ENCODE measurements at places on chromosomes 5 and 9.
A peak's percentile ranks its signal among the peaks of the same experiment; 100 is the strongest.

- DNase-seq = no peak
Measured at GRCh38 chr5:142445266-142445665, 120.4 kb upstream of the SPRY4 start.

DNA sequence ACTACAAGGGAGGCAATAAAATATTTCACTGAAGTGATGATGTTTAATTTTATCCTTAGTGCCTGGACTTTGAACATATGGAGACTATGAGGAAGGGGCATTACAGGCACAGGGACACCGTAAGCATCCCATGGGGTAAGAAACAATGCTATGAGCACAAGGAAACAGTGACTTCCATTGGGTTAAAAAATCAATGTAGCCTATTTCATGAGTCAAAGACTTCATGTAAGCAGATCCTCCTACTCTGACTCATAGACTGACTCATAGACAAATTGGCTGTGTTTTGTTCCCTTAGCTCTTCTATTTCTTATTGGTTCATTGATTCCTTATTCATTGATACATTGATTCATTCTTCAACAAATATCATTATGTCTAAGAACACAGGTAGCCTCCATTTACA lies 351.0 kb downstream of the PRELID2 start:
- peak; percentile 80 for DNase-seq

- peak; percentile 56 for DNase-seq
Measured at GRCh38 chr5:131521252-131521651, 113.8 kb downstream of the RAPGEF6 start.

DNA sequence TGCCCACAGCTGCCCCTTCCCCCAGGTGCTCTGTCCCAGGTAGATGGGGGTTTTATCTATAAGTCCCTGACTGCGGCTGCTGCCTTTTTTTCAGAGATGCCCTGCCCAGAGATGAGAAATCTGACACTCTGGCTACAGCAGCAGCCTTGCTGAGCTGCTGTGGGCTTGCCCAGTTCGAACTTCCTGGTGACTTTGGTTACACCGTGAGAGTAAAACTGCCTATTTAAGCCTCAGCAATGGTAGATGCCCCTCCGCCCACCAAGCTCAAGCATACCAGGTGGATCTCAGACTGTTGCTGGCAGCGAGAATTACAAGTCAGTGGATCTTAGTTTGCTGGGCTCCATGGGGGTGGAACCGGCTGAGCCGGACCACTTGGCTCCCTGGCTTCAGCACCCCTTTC lies 56.8 kb downstream of the MINAR2 start:
- no peak for DNase-seq

GRCh38 chr5:156109317-156110023 lies 217.5 kb upstream of the SGCD start:
- no peak for DNase-seq

DNA sequence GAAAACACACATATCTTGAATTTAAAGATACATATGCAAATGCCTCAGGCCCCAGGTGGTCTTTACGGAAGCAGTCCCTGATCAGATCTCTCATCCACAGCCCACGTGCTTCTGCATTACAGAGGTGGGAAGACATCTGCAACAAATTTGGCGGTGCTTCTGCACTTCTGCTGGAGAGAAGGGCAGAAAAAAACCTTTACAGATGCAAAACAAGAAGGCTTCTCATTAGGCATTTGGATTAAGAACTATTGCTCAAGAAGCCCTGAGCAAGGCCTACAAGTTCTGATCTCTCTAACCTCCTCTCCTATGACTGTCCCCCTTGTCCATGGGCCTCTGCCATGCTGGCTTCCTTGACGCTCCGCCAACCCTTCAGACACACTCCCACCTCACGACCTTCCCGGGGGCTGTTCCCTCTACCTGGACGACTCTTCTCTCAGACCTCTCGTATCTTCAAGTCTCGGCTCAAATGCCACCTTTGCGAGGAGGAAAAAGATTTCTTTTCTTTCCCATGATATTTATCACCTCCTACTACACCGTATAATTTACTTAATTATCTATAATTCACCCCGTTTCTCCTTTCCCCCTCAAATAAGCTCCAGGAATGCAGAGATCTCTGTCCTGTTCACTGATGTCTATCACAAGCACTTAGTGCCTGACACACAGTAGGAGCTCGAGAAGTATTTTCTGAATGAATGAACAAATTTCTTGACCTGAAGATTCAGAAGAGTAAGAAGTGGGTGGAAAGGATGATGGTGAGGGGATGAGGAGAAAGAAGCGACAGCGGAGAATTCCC lies 1.1 kb downstream of the MTMR12 start:
- peak; percentile 18 for DNase-seq

GRCh38 chr5:169347786-169348185 lies 46.8 kb upstream of the SLIT3 start:
- DNase-seq = peak; percentile 77

DNA sequence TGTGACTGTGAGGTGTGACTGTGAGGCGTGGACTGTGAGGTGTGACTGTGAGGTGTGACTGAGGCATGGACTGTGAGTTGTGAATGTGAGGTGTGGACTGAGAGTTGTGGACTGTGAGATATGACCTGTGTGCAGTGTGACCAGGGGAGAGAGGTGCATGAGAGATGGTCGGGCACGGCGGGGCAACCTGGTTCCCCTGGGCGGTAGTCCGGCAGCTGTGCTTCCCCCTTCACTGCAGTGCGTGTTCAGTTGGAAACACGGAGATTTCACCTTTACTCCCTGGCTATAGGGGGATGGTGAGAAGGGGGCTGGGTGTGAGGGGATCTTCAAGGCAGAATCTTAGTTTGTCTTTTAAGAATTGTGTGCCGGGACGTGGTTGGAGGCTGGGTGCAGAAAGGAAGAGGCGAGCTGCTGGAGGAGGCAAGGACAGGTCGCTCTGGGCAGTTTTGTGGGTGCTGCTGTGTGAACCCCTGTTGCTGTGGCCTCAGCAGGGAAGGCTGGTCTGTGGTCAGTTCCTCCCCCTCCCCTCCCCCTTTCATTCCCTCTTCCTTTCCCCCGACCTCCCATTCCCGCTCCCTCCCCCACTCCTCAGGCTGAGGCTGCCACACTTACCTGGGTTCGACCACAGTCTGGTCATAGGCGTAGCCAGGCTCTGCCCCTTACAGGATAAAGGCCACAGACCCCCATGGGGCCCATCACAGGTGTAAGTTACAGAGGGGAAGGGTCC lies 39.3 kb downstream of the CEP72 start:
- DNase-seq = no peak

DNA sequence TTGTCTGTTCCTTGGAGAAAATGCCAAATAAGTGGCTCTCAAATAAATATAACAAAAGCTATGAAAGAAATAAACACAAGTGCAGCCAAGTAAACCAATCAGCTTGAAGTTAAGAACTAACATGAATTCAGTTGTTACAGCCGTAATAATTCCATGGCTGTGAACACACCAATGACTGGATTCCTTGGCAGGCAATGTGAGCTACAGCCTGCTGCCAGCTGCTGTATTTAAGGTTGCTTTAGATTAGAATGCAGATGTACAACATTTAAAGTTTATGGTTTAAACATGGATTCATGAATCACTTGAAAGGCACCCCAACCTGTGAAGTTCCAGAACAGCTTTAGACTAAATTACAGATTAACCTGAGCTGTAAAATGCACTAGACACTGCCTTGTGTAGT lies 626.4 kb upstream of the SEMA6A start:
- DNase-seq = no peak

- DNase-seq = no peak
Measured at GRCh38 chr9:131892902-131893500, 153.1 kb upstream of the RAPGEF1 start.

DNA sequence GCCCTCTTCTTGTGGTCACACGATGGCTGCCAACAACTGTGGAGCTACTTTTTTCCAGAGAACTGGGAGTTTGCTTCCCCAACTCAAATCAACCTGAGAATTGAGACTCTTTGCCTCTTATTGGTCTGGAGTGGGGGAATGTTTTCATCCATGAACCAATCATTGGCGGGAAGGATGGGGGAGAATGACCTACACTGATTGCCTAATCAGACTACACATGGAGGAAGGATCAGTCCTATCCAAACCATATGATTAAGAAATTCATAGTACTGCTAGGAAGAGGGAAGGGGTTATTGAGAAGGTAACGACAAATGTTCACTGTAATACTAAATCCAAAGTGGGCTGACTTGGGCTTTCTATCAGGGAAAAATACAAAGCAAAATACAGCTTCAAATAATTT lies 7.9 kb upstream of the KIF2A start:
- no peak for DNase-seq

GRCh38 chr9:91778031-91778430 lies 172.0 kb downstream of the ROR2 start:
- no peak for DNase-seq

GRCh38 chr9:107064378-107064777 lies 201.4 kb downstream of the ZNF462 start:
- DNase-seq = no peak

DNA sequence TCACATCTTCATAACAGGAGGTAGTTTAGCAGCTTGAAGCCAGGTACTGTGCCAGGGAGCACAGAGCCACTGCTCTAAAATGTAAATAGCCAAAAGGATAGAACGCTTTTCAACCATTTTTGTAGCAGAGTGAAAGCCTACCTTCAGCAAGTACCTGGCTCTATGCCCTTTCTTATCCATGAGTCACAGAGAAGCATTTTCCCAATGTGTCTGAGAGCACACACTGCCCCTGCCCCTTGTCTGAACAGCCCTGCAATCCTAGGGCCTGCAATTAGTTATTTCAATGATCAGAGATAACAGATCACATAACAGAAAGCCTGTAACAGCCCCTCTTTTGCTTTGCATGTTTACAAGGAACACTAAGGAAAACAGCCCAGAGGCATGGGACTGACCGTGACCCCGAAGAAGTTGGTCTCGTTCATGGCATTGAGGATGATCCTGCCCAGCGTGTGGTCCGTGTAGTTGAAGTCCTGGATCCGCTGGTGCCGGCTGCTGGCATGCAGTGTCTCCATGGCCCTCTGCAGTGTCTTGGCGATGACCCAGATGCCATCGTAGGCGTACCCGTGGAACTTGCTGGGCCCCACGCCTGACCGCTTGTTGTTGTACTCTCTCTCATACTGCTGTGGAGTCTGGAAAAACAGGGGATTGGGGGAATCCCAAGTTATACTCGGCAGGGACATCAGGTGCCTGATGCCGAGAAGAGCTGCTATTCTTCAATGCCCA lies 198.3 kb upstream of the TBC1D2 start:
- DNase-seq = peak; percentile 34

DNA sequence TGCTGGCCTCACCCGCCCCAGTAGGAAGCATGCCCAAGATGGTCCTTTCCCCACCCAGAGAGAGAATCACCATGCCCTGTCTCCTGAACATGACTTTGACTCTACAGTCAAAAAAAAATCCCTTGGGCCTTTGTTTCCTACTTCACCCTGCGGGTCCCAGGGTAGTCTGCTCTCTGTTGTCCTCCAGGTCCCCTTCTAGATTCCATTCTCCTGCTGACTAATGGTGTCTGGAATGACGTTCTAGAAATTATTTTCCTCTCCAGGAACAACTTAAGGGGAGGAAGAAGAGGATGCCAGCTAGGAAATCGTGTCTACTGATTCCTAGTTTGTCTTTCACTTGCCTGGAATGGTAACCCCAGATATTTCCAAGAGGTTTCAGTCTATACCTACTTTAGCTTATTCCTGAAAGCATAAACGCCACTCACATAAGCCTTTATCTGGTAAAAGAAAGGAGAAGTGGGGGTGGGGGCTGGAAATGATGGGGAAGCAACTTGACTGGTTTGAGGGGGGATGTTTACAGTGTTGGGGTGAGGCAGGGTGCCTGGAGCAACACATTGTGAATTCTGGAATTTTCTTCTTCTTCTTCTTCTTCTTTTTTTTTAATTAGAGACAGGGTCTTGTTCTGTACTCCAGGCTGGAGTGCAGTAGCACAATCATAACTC lies 93.9 kb downstream of the SNX18 start:
- DNase-seq = no peak

GRCh38 chr9:32565967-32566366 lies 7.0 kb downstream of the NDUFB6 start:
- no peak for DNase-seq

GRCh38 chr5:65172486-65173129 lies 309.1 kb downstream of the ADAMTS6 start:
- DNase-seq = peak; percentile 55

DNA sequence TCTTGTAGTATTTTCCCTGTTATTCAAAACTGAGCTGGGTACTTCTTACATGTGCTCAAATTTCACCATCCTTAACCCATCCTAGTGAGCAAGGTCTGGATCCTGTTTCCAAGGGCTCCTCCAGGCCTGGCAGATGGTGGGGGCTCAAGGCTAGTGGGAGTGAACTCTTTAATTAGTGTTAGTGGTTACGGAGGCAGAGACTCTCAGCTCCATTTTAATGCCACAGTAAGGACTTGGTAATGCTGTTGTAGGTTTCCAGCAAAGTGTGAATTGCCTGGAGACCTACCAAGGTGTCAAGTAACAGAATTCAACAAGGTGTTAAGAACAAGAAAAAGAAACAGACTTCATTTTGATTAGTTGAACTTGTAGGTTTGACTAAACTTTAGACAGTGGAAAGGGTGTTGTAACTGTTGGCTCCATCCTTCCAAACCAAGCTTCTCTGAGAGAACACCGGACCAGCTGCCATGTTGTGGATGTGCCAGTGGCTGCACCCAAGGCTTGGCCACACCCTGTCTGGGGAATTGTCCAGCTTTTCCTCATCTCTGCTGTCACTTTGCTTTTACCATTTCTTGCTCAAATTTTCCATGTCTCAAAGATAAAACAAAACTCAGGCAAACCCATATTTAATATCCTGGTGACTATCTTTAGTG lies 98.7 kb downstream of the ADCY2 start:
- DNase-seq = no peak

DNA sequence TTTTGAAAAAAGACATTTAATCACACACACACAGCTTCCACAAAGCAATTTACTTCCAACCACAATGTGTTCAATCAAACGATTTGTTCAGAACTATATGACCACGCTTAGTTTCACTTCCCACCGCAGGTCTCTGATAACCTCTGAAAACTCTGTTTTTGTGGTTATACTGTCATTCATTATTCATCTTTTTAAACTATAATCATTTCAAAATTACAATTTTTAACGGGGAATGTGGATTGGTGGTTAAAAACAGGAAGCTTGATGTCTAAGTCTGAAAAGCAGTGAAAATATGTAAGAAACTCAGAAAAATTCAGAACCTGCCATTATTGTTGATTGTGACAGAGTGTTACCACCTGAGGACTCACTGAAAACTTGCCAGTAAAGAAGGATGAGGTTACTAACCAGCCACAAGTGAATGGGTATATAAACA lies 12.7 kb upstream of the TMEM174 start:
- no peak for DNase-seq

- DNase-seq = no peak
Measured at GRCh38 chr9:127105805-127106465, 16.5 kb downstream of the ANGPTL2 start.

DNA sequence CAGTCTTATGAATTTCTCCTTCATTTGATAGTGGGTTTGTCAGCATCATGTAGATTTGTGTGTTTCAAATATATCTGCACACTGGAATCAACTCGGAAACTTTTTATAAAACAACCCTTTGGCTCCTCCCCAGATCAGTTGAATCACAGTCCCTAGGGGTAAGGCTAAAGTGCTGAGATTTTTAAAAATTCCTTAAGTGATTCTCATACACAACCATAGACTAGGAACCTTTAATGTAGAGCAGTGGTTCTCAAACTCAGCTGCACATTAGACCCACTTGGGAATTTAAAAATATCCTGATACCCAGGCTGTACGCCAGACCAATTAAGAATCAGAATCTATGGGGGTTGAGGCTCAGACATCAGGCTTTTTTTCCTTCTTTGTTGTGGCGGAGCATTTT lies 17.5 kb upstream of the JAK2 start:
- peak; percentile 83 for DNase-seq

GRCh38 chr9:92295240-92295790 lies 1.8 kb upstream of the IARS1 start:
- no peak for DNase-seq

- DNase-seq = peak; percentile 1
Measured at GRCh38 chr5:174872271-174872670, 147.9 kb downstream of the MSX2 start.
